Ammon's horn (tissue), 1 donor: ENCODE measurements at places on chromosomes 6 and 20.

GRCh38 chr6:17798477-17799154 is 91.9 kb upstream of the NUP153 start:
- DNase-seq = no peak

GRCh38 chr6:113362301-113363047 is 494.7 kb upstream of the MARCKS start:
- no peak for DNase-seq

GRCh38 chr20:59706400-59706693 is 102.0 kb downstream of the PHACTR3 start:
- no peak for DNase-seq

- DNase-seq = no peak
These were observed 189.7 kb downstream of the COL9A1 start for GRCh38 chr6:70113171-70113570.

- no peak for DNase-seq
These were observed 31.4 kb downstream of the STK38 start for GRCh38 chr6:36515844-36516243.

GRCh38 chr6:86961455-86962200 is 24.3 kb downstream of the HTR1E start:
- no peak for DNase-seq
